T-helper 17 cell (primary cell): ENCODE measurements at places on chromosomes 1 and 21. TPM values are rescaled to one million over a fixed set of nuclear protein-coding genes. Genes with fewer than 3 reads are reported as not detected.

The MIXL1 gene
- not detected for total RNA-seq

GRCh38 chr1:46527474-46528296 lies 23.8 kb downstream of the KNCN start:
- peak; percentile 69 for DNase-seq

DNA sequence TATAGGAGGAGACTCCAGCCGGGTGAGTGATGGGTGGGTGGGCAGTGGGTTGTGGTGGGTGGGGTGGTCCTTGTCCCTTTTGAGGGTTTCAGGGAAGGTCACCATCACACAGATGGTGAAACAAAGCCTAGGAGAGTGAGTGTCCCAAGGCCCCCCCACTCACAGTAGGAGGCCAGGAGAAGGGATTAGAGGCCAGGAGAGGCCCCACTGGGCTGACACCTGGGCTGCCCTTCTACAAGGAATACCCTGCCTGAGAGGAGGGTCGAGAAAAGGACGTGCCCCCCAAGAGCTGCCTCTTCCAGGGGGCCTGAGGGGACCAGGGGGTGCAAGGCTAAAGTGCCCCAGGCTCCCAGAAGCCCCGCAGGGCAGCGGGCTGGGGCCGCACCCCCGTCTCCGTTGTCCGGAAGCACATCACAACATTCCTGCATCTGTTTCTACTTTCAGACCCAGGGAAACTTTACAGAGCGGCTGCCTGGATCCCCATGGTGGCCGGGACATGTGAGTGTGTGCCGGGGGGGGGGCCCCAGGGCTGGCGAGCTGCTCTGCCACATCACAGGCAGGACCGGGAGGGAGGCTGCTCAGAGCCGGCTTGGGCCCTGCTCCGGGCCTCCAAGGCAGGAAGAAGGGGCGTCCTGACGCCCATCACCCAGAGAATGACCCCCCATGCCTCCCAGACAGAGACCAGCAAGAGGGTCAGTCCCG lies 68.2 kb downstream of the ARHGEF16 start:
- DNase-seq, result no peak

DNA sequence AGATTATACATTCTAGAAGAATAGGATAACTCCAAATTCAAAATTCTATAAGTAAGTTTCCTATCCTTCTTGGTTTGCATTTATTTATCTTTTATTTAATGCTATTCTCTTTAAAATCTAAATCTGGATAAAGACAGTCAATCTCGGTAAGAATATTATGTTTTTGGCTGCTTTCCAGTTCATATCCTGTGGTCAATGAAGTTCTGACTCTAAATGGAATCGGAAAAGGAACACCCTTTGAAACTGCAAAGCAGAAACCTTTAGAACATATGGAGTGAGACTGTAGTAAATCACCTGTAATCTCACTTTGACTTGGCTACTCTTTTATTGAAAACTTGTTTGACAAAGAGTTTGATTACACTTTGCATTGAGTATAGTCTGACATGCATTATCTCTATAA lies 85.2 kb downstream of the KIFAP3 start:
- no peak for DNase-seq

DNA sequence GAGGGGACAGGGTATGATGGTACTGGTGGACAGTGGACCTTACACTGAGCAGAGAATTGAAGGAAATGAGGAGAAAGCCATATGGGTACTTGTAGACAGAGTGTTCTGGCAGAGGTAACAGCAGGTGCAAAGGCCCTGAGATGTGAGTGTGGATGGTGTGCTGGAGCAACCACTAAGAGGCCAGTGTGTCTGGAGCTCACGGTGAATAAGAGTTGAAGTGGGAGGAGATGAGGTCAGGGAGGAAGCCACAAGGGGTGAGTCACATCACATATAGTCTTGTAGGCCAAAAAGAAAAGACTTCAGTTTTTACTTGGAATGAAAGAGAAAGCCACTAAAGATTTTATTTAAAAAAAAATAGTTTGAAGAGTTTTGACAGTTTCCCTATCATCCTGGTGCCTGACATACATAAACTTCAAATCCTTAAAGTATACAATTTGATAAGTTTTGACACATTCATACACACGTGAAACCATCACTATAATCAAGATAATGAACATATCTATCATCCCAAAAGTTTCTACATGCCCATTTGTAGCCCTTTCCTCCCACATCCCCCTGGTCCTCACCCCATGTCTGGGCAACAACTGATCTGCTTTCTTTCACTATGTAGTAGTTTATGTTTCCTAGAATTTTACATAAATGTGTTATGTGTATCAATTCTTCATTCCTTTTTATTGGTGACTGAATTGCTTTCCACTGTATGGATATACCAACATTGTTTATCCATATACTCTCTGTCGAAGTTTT lies 148.4 kb downstream of the GPATCH2 start:
- no peak for DNase-seq
